ENCODE measurements at places on chromosomes 12 and 14.

DNA sequence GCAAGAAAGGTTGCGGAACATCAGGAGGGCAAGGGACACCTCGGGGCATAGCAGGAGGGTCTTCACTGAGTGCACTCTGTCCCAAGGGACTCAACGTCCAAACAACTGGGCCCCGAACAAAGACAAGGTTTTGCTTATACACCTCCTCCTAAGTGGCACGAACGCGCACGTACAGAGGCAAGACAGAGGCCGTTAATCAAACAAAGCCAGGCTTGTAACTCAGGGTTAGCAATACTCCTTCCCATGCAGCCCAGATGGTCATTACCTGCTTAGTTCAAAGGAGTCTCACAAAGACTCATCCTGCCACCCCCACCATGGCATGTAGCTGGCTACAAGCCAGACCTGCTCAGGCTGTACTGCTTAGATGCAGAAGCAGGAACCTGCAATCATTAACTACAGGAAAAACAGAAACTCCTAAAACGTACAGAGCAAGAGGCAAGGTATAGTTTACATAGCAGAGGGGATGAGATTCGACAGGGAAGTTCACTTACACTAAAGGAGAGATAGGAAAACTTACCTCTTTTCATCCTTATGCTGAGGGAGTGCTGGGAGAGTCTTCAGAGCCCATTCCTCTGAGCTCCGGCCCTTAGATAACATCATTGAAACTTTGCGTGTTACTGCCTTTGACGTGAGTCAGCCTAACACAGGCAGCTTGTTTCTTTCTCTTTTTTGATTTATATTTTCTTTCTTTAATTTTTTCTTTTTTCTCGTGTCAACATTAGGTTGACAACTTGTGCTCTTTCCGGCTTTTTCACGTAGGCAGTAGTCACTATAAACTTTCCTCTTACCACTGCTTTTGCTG, 1319.1 kb downstream of the TMEM121 start:
- DNase-seq, result no peak

DNA sequence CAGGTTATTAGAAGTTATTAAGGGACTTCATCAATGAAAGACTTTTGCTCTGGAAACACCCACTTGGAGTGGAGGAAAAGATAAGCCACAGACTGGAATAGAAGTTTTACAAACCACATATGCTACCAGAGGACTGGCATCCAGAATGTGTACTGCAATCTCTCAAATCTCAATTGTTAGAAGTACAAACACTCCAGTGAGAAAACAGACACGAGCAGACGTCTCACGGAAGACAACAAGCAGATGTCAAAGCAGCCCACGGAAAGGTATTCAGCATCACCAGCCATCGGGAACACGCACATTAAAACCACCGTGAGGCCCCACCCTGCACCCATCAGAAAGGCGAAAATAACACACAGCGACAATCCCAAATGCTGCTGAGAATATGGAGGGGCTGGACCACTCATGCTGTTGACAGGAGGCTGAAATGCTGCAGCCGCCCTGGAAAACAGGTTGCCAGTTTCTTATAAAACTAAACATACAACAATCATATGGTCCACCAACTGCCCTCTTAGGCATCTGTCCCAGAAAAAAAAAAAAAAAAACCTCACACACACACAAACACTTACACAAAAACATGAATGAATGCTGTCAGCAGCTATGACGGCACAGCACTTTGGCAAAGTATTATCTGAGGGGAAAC, 131.9 kb upstream of the SFSWAP start:
- no peak for DNase-seq

DNA sequence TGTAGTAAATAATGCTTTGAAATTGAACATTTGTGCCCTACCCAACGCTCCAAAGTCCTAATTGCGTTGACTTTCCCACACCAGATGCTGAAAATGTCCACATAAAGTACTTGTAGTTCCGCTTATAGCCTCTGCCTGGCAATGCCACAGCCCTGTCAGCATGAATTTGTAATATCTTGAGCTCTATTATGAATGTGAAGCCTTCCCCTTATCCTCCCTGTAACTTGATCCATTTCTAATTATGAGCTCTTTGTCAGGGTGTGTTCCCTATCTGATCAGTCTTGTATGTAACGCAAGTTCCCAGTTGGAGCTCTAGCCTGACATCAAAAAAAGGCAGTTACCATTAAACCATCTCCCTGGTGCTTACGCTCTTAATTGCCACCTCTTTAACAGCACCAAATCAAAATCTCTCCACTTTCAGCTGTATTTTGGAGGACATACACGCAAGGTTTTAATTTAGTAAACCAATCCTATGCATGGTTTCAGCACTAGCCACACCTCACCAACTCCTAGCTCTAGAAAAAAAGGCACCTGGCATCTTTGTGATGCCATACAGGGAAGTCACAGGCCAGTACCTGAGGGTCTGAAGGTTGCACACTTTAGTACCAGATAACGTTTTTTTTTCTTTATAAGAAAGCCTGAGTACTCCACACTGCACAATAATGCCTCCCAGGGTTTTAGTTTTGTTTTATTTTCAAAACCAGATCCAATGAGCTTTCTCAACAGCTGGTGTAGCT, 69.3 kb downstream of the EEA1 start:
- no peak for DNase-seq

GRCh38 chr14:31026077-31026449, at the start of gene STRN3:
STRN3 (minus strand) TSS chr14:31026379; CDS start chr14:31026185, 194 bp downstream.
- DNase-seq, result no peak

DNA sequence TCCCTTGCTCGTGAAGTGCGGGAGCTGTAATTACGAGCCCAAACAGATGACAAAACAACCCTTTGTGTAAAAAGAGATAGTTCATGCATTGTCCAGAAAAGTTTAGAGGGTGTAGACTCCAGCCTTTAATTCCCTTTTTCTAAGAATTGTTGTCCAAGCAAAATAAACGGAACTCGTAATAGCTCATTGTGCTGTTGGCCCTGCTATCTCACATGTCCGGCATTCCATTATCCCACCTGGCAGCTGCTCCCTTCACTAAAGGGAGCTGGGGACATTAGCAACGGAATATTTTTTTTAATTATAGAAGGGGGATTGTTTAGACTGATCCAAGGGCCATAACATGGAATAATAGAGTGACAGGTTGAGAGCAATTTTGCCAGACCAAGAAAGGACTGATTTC, 277.5 kb upstream of the TBX3 start:
- DNase-seq, result no peak

- no peak for DNase-seq
Observed at GRCh38 chr14:30888480-30889243, 14.3 kb downstream of the COCH start.

DNA sequence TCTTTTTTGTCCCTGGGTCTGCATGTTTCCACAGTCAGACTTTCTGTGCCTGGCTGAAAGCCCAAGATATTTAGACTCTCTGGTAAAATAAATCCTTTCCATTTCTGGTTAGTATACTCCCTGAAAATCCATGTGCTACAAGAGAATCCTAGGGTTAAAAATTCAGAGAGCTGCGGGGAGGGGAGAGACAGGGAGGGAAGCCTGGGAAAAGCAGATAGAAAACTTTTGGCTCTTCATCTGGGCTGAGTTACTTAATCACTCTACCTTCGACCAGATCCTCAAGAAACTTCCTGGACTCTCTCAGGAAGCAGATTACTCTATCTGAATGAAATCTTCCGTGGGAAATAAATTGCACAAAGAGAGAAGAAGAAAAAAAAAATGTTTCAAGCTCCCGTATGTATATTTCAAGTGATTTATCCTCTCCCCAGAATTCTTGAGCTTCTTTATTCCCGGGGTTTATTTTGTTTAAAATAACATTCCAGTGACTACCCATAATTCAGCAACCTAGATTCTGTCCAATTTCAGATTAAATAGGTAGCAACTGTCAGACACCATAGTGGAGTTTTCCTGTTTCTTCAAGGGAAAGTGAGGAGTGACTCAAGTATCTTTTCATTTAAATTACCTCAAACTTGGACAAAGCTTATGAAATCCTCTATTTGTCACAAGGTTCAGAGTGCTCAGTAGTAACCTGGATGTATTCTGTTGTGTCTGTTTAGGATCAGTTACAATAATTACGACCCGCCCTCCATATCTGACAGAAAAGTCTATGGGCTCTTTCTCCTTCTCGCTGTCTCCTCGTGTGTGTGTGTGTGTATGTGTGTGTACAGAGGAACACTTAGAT, 163.7 kb downstream of the MYRFL start:
- peak; percentile 76 for DNase-seq
